Stimulated activated CD4-positive, alpha-beta T cell treated with anti-CD3 and anti-CD28 coated beads, Interleukin-2, amount 100 ng/mL, for 4 hours (primary cell): ENCODE measurements at places on chromosomes 4 and X.

GRCh38 chr4:94831607-94832006 lies 73.9 kb downstream of the BMPR1B start:
- no peak for DNase-seq

- no peak for DNase-seq
These were observed 53.3 kb upstream of the BMP2K start for GRCh38 chr4:78722878-78723277.

GRCh38 chrX:151359341-151359740 lies 37.7 kb upstream of the VMA21 start:
- no peak for DNase-seq

GRCh38 chr4:6443035-6444023 lies 29.1 kb downstream of the PPP2R2C start:
- no peak for DNase-seq

DNA sequence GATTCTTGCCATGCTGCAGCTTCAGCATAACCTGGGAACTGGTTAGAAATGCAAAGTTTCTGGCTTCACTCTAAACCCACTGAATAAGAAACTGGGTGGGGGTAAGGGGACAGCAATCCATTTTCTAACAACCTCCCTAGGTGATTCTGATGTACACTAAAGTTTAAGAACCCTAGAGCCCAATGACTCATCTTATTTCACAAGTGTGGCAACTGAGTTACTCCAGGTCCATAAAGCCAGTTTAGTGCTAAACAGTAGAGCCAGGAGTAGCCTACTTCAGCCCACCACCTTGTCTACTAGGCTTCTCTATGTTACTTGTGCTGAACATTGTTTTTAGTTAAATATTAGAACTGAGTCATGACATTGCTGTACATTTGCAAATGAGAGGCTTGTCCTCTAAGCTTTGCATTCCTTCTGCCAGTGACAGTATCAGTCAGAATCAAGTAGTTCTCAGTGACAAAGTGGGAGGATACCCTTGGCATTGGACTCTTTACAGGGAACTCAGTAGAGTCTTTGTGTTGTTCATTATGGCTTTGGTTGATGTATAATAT lies 518.0 kb downstream of the RPA4 start:
- no peak for DNase-seq

- DNase-seq = no peak
These were observed 28.6 kb downstream of the DCLK2 start for GRCh38 chr4:150106886-150107285.

GRCh38 chrX:153405426-153405825 lies 4.3 kb upstream of the PNMA6E start:
- DNase-seq = no peak

DNA sequence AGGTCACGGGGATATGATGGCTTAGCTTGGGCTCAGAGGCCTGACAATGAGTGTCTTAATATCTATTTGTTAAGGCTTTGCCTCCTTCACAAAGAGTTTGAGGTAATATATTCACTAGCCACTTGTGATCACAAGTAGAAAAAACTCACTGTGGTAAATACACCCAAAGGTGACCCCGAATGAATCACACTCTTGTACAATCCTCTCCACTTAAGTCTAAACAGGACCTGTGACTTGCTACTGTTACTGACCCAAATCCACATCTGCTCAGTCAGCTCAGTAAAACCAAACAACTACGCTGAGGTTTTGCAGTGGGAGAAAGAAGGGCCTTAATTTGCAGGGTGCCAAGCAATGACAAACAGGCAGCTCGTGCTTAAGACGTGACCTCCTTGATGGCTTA lies 223.8 kb upstream of the MAGEC2 start:
- DNase-seq = no peak

DNA sequence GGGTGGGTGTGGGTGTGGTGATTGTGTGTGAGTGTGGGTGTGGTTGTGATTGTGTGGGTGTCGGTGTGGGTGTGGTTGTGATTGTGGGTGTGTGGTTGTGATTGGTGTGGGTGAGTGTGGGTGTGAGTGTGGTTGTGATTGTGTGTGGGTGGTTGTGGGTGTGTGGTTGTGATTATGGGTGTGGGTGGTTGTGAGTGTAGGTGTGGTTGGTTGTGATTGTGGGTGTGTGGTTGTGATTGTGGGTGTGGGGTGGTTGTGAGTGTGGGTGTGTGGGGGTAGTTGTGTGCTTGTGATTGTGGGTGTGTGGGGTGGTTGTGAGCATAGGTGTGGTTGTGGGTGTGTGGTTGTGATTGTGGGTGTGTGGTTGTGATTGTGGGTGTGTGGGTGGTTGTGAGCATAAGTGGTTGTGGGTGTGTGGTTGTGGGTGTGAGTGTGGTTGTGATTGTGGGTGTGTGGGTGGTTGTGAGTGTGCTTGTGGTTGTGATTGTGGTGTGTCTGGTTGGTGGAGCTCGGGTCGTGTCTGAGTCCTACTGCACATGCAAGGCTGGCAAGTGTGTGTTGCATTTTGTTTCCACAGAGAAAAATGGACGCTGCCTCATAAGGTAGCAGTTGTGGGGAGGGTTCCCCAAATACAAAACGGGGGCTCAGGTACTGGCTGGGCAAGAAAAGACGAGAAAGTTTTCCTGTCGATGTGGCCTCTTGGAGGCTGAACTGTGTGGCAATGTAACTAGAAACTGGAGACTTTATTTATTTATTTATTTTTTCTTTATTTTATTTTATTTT lies 116.7 kb downstream of the UBE2K start:
- no peak for DNase-seq

- no peak for DNase-seq
These were observed at the start of gene IQSEC2 for GRCh38 chrX:53281321-53281822. Gene IQSEC2, minus strand, starts transcription at chrX:53281584.

GRCh38 chrX:11789809-11790208 lies 31.8 kb downstream of the MSL3 start:
- DNase-seq = no peak

GRCh38 chr4:2261110-2261852 lies 628 bp downstream of the MXD4 start:
- DNase-seq = no peak

DNA sequence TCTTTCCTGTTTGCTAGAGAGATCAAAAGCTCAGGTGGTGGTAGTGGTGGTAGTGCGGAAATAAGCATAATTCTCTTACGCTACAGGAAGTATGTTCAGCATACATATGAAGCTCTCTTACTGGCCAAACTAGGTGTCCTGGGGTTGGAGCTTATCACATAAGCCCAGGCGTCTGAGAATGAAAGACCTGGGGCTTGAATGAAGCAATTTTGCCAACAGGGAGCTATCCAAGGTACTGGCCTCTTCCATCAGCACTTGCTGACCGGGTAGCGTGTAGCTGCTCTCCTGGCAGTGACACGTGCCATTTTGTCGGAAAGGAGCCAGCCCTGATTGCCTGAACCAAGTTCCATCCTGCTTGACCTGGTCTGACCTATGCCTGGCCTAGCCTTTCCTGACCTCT lies 65.9 kb upstream of the HPF1 start:
- DNase-seq = no peak

GRCh38 chrX:143095816-143096215 lies 70.1 kb downstream of the SPANXN4 start:
- no peak for DNase-seq

- DNase-seq = no peak
These were observed 104.6 kb downstream of the PDGFRA start for GRCh38 chr4:54333657-54334056.

- no peak for DNase-seq
These were observed 884.7 kb downstream of the FSTL5 start for GRCh38 chr4:161279095-161279494.

GRCh38 chr4:1293531-1293941 lies 3.8 kb downstream of the MAEA start:
- no peak for DNase-seq

- no peak for DNase-seq
These were observed 128.2 kb upstream of the RASGEF1B start for GRCh38 chr4:81599742-81600380.

DNA sequence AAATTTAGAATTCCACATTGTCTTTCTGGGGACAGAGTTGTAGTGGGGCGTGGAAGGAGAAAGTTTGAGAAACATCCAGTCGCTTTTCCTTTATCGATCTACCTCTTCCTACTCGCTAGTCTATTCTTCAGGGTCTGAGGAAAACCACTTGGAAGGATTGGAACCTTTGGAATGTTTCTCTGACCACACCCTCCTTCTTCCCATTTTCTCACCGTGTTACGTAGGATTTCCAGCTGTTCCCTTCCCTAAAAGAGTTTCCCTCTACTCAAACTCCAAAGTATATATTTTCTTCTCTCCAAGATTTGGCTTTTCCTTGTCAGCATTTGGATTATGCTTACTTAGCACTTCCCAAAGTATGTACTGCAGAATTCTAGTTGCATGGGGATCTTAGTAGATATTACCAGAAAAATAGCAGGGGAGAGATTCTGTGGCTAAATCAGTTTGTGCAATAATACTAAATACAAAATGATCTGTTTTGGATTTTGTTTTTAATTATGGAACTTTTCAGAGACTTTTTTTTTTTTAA lies 4.9 kb downstream of the ENPEP start:
- no peak for DNase-seq

- no peak for DNase-seq
These were observed 143.9 kb downstream of the GLRA2 start for GRCh38 chrX:14673236-14673635.

GRCh38 chr4:5821665-5822358 lies 71.1 kb downstream of the CRMP1 start:
- DNase-seq = no peak
